CD4-positive, alpha-beta T cell (primary cell): ENCODE measurements at places on chromosomes 1 and 21. TPM values are rescaled to one million over a fixed set of nuclear protein-coding genes. Genes with fewer than 3 reads are reported as not detected.

- DNase-seq = no peak
Measured at GRCh38 chr1:25795211-25795610, 4.8 kb upstream of the SELENON start.

Gene FOXE3
- total RNA-seq = not detected

GRCh38 chr1:156475568-156476500 is 24.7 kb downstream of the MEF2D start:
- no peak for DNase-seq

Gene WDR64
- not detected for total RNA-seq

- DNase-seq = no peak
Measured at GRCh38 chr1:209556162-209556690, 27.3 kb upstream of the CAMK1G start.

GRCh38 chr1:226662642-226663326 is 76.3 kb downstream of the ITPKB start:
- peak; percentile 93 for DNase-seq

- DNase-seq = no peak
Measured at GRCh38 chr1:11748294-11749202, 12.6 kb downstream of the AGTRAP start.

DNA sequence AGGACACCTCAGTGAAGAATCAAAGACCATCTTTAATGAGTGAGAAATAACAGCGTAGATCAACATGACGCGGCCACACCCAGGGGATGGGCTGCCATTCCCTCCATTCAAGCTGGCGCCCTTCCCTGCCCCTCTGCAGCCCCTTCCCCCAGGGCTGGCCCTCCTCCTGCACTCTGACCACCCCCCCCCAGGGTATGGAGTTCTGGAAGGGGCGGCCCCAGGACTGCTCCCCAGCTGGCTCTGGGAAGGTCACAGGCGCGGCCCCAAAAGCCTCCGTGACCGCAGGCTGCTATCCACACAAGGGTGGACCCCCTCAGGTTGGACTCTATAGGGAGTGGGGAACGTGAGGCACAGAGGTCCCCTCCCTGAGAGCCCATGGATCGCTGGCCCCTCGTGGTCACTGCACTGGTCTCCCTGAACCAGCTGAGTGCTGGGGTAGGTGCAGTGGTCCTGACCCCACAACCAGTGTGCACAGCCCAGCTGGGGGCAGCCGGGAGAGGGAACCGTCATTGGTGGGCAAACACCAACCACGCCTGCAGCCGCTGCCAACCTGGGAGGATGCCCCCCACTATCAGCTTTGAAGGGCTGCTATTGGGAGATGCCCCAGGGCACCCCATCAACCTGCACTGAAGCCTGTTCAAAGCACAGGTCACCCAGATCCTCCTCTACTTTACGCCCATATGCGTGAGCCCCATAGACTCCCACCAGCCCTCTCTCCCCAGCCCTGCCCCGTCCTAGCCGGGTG is 16.1 kb upstream of the GPR153 start:
- DNase-seq = no peak

Gene LCE1E
- total RNA-seq = not detected

Gene ACTA1
- not detected for total RNA-seq

DNA sequence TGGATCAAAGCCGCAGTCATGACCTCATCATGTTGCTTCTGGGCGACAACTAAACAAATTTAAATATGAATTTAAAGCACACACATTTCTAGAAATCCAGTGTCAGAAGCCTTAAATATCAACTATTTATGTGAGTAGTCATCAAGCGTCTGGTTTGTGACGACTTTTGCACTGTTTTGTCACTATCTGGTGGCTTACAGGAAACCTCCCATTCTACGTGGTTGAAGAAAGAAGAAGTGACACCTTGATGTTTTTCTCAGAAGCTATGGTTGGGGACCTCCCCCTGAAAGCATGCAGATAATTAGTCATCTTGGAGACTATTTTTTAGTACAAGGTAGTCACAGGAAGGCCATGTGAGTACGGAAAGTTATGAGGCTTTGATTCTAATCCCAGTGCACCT is 58.5 kb downstream of the TENT5C start:
- no peak for DNase-seq

- no peak for DNase-seq
Measured at GRCh38 chr1:228472655-228473054, 14.5 kb upstream of the RNF187 start.

- no peak for DNase-seq
Measured at GRCh38 chr1:3551711-3552110, 59.6 kb downstream of the MEGF6 start.
